ENCODE measurements at places on chromosomes 4 and X.

DNA sequence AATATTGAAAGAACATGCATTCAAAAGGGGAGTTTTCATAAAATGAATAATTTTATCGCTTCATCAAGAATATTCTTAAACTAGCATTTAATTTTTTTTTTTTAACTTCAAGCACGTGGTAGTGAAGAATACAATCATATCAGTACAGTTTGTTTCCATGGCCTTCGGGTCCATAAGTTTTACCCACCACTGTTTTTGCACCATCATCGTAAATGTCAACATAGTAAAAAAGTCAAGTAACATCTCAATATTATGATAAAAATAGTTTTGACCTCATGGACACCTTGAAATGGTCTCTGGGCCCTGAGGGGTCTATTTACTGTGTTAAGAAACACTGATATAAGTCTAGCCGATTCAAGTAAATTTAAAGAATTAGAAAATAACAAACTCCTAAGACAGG, 80.2 kb downstream of the ANKRD17 start:
- no peak for DNase-seq

- DNase-seq: no peak
Measured at GRCh38 chr4:183935355-183936005, 30.4 kb downstream of the STOX2 start.

DNA sequence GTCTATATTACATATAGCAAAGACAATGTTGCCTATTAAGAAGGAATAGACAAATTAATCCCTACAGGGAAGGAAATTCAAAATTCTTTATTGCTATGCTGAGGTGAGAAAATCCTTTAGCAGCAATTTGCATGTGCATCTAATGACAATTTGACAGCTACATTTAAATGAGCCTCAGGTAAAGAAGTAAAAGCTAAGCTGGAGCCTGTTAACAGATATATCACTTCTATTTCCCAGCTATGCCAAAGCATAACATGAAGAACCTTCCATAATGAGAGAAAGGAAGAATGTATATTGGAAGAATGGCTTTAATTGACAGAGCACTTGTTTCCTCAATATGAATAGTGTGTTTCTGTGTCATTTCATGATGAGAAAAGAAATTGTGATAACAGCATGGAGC, 71.6 kb downstream of the BMP3 start:
- no peak for DNase-seq

DNA sequence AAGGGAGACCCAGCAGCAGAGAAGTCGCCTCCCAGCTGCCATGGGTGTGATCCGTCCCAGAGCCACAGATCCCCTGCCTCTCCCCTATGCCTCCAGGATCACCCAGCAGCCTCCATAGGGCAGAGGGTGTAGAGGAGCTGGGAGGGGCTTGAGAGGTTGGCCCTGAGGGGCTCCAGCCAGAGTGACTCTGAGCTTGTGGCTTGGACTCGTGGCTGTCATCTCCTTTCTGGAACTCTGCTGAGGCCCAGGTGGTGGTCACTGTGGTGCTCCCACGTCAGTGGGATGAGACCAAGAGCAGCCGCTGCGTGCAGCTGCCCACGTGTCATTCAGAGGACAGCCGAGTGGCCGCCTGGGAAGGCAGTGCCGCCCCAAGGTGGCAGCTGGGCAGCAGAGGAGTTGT, 4.2 kb downstream of the TACC3 start:
- DNase-seq: no peak

DNA sequence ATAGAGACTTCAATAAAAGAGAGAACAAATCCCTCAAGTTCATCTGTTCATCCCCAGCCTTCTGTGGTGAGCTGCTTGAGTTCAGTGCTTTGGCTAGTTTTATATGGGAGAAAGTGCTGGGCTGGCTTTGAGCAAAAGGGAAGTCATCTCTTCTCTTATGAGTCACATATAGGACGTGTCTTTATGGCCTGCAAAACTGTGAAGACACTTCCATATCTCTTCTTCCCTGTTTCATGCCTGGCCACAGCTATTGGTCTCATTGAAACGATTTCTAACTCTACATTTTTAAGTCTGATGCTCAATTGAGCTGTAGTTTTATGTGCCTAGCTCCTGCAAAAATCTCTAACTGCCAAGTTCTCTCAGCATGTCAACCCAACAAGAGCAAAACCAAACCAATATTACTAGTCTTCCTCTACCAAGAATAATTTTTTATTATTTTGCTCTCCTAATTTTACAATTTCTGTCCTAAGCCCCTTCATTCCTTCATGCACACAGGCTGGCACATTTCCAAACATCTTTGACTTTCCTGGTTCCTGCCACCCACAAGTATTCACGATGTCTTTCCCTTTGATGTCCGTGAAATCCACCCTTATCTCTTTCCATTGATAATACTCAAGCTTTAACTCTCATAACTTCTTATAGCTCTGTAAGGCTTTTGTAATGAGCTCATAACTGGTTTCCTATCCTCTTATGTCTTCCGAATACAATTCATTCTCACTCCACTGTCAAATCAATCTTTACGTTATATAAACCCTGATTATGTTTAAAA, 165.3 kb downstream of the BTC start:
- no peak for DNase-seq

DNA sequence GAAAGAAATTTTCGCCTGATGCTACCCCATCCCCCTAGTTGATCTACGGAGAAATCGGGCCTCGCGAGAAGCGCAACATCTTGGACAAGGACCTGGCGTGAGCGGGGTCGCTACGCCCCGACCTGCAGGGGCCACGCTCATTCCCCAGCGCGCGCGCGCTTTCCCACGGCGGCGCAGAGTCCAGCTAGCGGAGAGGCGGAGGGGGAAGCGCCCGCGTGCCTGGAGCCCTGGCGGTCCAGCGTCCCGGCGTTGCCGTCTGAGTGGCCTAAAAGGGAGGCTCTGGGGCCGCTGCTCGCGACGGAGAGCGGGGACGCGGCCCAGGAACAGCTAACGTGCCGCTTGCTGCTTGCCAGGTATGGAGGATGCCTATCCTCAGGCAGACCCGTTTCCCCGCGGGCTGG, 6.0 kb upstream of the SOX3 start:
- no peak for DNase-seq

DNA sequence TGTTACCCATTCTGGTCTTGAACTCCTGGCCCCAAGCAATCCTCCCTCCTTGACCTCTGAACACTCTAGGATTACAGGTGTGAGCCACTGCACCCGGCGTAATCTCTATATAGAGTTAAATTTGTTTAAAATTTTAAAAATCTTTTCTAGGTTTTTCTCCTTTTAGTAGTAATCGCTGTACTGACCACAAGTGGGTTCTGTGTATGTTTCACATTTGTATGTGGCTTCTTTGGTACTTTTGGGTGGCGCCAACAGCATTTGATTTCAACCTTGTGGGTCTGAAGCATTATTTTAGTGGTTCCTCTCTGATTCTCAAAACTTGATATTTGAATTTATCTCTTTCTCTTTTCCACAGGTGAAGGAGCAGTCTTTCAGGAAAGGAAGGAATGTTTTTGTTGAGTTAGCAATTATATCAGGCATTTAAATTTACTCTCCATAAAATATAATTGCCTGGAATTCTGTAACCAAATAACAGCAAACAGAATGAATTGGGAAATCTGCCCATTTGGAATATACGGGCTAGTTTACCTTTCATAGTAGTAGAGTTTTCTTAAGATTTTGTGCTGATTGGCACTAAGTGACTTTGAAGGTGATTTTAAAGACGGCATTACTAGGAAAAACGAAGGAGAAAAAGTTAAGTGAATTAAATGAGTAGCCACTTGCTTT, 29.5 kb downstream of the ARHGAP10 start:
- no peak for DNase-seq

- DNase-seq: no peak
Measured at GRCh38 chr4:32499171-32499570, 1779.0 kb downstream of the PCDH7 start.

- no peak for DNase-seq
Measured at GRCh38 chr4:81792521-81792920, 320.8 kb upstream of the RASGEF1B start.

DNA sequence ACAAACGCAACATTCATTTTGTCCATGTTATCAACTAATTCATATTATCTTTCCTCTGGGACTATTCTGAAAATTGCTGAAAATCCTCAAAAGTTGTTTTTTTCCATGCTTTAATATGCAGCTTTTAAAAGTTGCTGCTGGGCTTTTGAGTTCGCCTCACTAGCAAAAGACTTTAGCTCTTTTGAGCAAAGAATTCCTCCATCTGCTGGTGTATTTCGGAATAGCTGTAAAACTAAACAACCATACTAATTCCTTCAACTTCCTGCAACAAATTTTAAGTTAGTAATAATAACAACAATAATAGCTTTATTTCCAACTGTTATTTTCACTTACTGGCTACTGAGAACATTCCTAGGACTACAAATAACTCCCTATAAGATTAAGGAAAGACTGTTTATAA, 124.5 kb upstream of the PLAC1 start:
- no peak for DNase-seq

DNA sequence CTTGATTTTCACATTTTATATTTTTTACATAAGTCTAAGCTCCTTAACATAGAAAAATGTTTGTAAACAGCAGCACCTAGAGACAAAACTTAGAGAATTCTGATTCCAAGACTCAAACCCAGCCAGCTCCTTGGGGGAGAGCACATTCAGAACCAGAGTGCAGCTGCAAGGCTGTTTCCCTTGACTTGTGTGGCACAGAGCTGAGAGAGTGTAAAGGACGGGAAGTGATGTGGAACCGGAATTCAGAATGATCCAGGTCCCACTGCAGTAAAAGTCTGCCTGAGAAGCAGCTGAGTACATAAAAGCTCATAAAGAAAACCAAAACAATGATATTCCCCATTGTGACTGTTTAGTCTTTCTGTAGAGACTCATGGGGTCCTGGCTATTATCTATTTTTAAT, 713.8 kb downstream of the RAB28 start:
- no peak for DNase-seq

DNA sequence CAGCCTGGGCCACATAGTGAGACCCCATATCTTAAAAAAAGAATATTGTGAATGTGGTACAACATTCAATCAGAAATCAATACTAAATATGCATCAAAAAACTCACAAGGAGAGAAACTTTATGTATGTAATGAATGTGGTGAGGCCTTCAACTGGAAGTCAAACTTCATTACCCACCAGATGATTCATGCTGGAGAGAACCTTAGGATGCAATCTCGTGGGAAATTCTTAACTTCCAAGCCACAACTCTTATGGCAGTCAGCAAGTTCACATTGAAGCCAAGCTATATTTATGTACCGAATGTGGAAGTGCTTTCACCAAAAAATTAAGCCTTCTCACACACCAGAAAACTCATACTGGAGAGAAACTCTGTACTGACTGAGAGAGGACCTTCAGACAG, 84.5 kb upstream of the UXT start:
- no peak for DNase-seq

GRCh38 chr4:5893591-5893990, 705 bp upstream of the CRMP1 start:
- DNase-seq: no peak

DNA sequence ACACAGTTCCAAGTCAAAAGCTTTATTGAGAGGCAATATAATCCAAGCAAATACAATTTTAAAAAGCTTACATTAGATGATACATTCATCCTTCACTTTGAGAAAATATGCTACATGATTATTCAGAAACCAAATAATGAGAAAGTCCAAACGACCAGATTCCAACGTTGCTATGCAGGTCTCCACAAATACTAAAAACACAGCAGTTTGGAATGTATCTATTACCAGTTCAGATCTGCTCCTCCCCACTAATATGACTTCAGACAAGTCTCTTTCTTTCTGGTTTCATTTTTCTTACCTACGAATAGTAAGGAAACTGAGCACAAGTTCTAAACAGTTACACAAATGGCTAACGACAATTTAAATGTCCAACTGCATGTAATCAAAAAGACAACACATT, 9.5 kb downstream of the NAF1 start:
- no peak for DNase-seq

DNA sequence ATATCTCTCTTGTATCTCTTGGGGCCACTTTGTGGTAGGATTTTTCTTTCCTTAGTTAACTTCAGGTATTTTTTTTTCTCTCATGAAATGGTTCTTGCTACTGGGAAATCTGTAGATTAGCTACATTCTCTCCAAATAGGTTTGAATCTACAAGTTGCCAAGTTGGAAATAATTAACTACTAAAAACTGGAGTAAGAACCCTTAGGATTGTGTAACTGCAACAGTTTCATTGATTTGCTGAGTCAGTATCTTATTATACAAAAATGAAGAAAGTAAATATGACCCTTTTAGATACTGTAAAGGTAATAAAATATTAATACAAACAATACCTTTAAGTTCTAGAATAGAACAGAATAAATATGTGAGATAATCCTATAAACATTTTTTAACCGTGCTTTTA, 327.9 kb downstream of the CXXC4 start:
- no peak for DNase-seq

DNA sequence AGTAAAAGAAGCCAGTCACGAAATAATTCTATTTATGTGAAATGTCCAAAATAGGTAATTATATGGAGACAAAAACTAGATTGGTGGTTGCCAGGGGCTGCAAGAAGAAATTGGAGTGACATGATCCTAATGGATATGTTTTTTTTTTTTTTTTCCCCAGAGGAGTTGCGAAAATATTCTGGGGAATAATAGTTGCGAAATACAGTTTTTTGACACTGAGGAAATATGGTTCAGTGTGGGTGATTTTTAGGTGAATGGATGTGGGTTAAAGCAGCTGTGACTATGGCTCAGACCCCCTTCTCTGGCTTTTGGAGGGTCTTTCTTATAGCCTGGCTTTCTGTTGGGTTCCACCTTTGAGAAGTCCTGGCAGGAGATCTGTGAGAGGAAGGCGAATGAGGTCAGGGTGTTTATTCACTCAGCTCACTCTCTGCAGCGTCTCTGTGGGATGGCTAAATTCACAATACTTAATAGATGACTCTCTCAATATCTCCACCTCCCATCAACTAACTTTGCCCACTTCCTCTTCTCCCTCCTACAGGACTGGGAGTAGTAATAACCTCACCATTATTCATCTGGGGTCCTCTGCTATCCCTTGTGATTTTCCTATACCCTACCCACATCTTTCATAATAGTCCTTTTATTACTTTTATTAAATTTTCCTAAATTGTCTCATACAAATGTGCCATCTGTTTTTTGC, 15.3 kb upstream of the RAB9B start:
- no peak for DNase-seq

DNA sequence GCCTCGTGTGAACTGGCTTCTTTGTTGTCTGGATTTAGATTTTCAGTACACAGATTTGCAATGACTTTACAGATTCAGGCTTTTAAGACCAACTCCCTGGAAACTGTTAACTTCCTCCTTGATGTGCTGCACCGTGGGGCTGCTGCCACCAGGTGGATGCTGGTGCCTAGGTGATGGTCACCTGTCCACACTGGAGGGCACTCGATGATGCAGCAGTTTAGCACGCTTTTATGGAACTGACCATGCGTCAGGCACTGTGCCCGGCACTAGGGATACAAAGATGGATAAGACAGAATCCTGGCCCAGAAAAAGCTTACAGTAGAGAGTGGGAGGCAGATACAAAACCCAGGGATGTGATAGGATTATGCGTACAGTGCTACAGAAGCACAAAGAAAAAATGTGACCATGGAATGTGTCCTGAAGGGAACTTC, 180.7 kb downstream of the CEP135 start:
- DNase-seq: no peak

All from activated B cell treated with CpG ODN at 0.5 μM for 24 hours (primary cell).